Activated naive CD4-positive, alpha-beta T cell treated with anti-CD3 and anti-CD28 coated beads, Interleukin-2, amount 50 U/mL, for 72 hours (primary cell): ENCODE measurements at places on chromosomes 16 and 17.

DNA sequence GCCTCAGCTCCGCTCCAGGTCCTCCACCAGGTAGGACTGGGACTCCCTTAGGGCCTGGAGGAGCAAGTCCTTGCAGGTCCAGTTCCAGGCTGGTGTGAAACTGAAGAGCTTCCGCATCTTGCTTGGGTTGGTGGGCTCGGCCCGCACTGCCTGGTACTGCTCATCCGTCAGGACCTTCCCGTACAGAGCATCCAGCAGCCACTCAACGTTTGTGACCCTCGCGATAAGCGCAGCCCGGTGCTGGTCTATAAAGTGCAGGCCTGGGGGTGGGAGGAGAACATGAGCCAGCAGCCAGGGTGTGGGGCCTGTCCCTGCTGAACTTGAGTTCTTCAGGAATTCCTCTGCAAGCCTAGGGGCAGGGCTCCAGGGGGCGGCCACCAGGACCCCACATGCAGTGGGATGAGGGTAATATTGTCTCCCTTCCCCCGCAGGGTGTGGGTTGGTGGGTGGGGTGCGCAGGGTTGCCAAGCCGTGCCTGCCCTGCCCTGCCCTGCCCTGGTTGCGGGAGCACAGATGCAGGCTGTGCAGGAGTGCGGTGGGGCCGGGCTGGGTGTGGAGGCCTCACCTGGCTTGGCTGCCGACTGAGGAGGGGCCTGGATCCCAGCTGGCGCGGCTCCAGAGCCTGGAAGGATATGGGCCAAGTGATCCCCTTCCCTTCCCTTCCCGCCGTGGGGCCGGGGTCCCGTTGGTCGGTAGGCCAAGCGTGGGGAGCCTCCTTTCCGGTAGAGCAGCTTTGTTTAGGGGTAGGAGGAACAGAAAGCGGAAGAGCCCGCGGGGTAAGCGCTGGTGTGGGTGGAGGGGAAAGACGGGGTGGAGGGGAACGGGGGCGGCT is 762 bp downstream of the PYCARD start:
- DNase-seq: no peak

GRCh38 chr17:3800362-3801271 is at the start of gene ITGAE:
Gene ITGAE (minus strand): TSS chr17:3801188. CDS start chr17:3801144, 44 bp downstream.
- DNase-seq: no peak

GRCh38 chr17:32141258-32141657 is 1.0 kb upstream of the RHOT1 start:
- no peak for DNase-seq

DNA sequence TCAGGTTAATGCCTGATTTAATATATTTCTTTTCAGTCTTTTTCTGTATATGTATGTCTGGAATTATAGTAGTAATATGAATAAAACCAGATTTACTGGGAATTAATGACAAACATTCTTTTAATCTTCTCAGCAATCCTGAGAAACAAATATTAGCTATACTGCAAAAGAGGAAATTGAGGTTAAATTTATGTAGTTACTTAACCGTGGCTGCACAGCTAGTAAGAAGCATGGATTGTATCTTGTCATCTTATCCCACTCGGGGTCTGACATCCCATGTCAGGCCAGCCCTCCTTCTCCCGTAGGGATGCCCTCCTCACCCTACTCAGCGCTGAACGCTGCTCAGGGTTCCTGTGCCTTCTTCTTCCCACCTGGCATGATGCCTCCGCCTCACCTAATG is 143.0 kb downstream of the FTO start:
- no peak for DNase-seq

DNA sequence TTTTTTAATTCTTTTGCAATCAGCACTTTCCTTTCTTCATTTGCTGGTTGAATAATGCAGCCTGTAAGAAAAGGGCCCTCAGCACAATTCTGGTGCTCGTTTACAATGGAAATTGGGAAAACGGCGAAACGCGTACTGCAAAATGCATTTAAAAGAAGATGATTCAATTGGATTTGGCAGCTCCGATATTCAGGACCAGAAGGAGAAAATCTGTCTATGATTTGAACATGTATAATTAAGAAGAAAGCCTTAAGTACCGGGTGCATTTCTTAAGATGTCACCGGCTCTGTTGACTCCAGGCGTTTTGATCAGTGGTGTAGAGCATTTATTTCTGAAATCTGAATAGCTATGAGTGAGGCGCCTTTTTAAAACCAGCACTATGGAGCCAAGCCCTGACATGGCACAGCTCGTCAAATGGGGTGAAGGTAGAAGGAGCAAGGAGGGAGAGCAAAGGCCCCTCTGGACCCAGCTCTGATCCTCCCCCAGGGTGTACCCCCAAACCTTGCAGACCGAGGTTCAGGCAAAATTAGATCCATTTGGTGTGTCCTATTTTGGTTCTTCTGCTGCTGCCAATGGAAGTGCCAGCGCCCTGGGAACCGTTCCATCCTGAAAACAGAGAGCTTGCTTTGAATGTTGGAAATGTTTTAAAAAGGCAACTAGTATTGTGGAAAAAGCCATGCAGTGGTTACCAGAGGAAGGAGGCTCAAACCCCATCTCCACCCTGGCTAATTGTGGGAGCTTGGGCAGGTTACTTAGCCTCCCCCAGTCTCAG is 161.4 kb upstream of the RPL38 start:
- DNase-seq: no peak

DNA sequence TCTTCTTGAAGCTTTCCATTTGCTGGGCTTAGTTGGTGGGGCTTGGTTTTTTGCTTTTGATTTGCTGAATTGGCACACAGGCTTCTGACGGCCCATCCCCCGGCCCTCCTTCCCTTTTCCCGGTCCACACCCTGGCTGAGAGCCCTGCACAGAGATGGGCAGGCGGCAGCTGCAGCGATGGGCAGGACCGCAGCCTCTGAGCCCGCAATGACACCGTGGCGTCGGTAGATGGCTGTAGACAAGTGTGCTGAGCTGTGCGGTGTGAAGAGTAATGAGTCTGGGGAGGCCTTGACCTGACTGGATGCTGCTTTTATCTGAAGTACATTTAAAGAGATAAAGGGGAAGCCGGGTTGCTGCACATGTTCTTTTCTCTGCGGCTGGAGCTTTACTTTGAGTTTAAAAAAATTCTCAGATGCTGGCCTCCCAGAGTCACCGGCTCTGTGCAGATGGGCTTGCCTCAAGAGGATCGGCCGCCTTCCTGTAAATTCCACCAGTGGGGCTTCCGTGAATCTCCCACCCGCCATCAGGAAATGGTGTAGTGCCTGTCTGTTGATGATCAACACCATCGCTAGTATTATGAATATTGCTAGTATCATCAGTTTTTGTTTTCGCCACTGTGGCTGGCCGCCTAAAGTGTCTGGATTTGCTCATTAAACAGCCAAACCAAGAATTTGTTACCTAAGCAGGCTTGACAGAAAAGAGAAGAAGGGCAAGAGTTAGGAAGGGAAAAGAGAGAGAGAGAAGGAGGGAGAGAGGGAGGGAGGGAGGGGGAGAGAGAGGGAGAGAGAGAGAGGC is 245.6 kb upstream of the RBFOX1 start:
- no peak for DNase-seq

GRCh38 chr16:27907457-27907972 is 156.0 kb downstream of the GSG1L start:
- DNase-seq: no peak

DNA sequence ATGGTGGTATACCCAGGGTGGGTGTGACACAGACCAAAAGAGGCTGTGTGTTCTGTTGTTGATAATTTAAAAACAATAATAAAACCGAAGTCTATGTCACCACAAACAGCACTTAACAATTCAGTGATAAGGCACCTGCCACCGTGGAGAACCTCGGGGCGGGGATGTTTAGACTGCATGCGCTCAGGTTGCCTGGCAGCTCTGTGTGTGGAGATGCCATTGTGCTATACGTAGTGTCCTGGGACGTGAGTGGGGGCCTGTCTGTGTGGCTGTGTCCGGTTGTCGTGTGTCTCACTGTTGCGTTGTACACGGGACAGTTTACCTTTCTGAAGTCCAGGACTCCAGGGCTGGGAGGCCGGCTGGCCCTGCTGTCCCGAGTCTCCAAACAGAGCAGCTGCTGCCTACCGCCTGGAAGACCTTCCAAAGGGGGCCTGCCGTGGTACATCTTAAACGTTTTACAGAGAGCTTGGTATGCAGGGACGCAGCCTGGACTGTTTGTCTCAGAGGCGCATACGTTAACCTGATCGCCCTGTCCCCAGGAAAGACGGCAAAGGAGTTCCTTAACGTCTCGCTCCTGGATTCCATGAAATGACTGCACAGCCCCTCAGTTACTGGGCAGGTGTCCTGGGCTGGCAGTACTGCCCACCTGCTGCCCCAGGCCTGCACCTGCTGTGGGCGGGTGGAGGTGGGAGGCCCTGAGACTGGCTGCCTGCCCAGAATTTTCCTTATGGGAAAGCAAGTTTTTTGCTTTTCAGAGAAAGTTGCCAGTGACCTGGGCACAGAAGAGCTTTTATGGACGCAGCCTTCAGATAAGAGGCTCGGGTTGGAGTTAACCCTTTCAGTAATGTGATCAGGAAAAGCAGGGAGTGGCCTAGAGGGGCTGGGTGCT is 19.0 kb downstream of the SPIRE2 start:
- DNase-seq: no peak

DNA sequence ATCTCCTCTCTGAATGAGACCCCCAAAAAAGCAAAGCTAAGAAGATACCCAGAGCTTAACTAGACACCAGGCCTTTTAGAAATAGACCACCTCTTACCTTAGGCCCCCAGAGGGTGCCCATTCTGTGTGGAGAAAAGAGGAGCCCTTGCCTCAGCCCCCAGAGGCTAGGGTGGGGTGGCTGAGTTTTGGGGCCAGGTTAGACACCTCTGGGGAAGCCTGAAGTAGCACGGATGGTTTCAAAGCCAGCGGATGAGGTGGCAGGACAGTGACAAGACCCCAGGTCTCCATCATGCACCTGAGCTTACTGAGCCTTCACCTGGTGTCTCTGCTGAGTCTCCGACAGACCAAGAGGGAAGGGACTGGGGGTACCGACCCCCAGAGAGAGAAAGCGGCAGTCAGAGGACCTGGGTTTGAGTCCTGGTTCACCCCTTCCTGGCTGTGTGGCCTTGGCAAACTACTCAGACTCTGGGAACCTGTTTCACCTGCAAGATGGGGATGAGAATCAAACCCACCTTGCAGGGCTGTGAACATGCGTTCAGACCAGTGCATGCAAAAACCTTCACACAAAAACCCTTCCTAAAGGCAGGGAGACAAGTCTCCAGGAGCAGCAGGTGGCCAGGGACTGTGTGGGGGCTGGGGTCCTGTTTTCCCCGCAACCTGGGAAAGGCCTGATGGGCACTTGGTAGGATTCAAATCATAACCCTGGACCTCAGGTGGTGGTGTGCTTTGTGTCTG is 7.7 kb downstream of the SCGB1C2 start:
- peak; percentile 2 for DNase-seq
